Mesenchymal stem cell (in vitro differentiated cells and primary cell): ENCODE measurements at places on chromosomes 11 and 22.

DNA sequence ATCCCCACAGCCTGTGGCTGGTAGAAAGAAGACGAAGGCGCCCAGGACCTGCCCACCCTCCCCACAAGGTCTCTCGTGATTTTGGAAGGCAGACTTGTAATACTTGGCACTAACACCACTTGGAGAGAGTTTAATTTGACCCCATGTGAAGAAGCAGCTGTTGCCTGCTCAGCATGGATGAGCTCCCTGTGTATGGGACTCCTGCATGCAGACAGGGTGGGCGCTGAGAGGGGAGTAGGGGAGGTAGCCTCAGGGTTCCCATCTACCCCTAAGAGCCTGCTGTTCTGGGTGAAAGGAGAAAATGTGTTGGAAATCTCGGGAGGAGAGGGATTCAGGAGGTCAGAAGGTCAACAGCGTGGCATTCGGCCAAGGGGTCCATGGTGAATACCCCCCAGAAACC, 625.9 kb downstream of the TBC1D22A start:
- no peak for DNase-seq
- H3K27me3 ChIP-seq = peaks cover 75% of the 10 kb centered on the region
- H3K4me1 ChIP-seq = no peaks in the 10 kb centered on the region
- no peak overlapping the region for H3K4me3 ChIP-seq

DNA sequence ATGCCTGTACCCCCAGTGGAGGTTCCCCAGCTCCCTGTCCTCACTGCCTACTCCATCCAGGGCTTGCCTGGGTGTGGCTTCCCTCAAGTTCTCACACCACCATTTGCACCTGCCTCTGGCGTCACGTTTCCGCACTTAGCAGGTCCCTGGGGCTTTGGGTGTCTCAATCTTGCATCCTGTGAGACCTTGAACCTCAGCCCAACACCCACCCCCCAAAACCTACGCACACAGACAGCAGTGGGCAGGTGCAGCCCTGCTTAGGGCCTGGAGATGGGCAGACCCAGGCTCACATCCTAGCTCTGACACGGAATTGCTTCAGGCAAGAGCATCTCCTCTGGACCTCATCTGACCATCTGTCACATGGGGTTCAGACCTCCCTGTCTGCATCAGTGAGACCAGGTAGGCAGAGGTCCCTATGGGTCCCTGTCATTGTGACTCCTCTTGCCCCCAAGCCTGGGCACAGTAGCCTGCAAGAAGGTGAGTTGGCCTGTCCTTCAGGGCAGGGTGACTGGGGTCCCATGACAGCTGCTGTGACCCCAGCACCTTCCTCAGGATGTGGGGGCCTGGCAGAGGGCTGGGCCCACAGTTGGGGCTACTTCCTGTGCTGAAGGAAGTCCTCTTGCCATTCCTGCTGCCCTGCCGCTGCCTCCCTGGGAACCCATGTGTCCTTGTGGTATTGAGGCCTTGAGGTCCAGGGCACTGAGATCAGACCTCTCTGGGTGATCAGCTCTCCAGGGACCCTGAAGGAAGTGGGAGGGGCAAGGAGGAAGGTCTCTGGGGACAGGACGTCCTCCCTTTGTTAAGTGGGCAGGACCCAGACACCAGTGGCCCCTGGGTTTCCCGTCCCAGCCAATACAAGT, 2.0 kb downstream of the SIPA1 start:
- no peak overlapping the region for H3K4me3 ChIP-seq
- H3K4me1 ChIP-seq = peaks cover 51% of the 10 kb centered on the region
- no peak overlapping the region for H3K27ac ChIP-seq
- no peak for DNase-seq
- H3K36me3 ChIP-seq = peaks cover 40% of the 10 kb centered on the region

- DNase-seq = no peak
- no peaks in the 10 kb centered on the region for H3K27me3 ChIP-seq
- no peak overlapping the region for H3K27ac ChIP-seq
- H3K4me1 ChIP-seq = no peaks in the 10 kb centered on the region
- no peak overlapping the region for H3K4me3 ChIP-seq
Measured at GRCh38 chr22:19834599-19834998, 20.1 kb downstream of the GNB1L start.

DNA sequence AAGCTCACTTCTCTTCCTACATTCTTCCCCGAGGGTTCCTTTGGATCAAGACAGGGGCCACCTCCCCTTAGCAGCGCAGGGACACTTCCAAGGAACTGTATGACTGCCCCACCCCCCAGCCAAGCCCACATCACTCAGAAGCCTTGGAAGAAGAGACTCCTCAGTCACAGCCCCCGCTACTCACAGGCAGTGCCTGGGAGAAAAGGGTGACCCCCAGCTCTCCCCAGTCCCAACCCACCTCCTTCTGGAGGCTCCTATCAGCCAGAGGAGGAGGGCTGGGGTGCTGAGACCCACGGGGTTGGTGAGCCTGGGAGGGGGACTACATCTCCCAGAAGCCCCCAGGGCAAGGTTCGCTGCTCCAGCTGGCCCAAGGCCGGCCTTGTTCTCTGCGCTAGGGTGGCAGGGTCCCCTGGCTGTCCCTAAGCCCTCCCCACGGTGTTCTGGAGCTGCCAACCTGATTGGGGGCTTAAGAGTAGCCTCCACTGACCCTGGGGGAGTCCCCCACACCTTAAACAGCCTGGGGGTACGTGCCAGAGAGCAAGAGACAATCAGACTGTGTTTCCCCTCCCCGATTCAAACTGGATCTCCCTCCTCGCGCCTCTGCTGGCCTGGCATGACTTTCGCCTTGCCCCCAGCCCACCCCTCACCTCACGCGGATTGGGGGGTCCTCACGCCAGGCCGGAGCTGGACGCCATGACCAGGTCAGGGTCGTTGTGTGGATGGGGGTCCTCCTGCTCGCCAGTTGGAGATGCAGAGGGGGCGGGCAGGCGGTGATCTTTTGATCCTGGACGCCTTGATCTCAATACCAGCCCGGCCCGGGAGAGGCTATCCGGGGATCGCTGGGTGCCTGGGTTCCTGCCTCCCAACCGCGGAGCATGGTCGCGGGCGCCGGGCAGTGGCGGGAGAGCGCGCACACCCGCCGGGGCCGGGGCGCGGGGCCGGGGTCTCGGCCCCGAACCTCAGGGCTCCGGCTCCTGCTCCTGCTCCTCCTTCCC, 838 bp downstream of the BCL9L start:
- H3K4me1 ChIP-seq = peaks cover 45% of the 10 kb centered on the region
- H3K27me3 ChIP-seq = no peaks in the 10 kb centered on the region
- DNase-seq = peak; percentile 60
- peak overlapping the region; percentile 70 for H3K27ac ChIP-seq
- peaks cover 13% of the 10 kb centered on the region for H3K36me3 ChIP-seq
- peak overlapping the region; percentile 78 for H3K4me3 ChIP-seq

DNA sequence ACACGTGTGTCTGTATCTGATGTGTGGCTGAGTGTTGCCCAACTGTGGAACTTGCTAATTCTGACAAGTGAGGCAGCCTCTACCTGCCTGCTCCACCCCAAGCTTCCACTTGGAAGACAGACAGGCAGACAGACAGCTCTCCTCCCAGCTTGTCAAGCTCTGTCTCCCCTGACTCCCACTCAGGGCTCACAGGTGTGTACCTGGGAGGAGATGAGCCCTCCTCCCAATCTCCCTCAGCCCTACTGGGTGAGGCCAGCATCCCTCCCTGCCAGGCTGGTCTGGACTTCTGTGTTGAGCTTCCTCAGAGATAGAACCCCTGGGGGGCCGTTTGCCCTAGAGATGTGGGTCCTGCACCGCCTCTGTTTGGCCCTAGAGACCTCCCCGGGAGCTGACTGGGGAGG, 1.0 kb upstream of the CHRM1 start:
- peaks cover 89% of the 10 kb centered on the region for H3K27me3 ChIP-seq
- H3K4me3 ChIP-seq = no peak overlapping the region
- H3K4me1 ChIP-seq = peaks cover 29% of the 10 kb centered on the region
- no peak for DNase-seq

DNA sequence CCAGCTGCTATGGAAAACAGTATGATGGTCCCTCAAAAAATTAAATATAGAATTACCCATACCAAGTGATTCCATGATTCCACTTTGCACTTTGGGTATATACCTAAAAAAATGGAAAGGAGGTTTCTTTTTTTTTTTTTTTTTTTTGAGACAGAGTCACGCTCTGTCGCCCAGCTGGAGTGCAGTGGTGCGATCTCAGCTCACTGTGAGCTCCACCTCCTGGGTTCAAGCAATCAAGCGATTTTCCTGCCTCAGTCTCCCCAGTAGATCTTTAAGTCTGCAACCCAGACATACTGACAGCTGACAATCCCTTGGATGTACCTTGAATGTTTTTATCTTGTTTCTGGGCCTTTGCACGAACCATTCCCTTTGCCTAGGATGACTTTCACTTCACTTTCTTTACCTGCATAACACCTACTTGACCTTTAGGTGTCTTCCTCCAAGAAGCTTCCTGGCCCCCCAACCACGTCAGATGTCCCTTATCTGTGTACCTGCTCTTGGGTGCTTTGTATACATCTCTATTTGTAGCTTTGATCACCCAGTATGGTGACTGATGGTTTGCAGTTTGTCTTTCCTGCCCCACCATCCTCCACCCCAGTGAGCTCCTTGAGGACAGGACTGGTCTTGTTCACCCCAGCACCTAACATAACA, 11.6 kb downstream of the UCP3 start:
- H3K27ac ChIP-seq = no peak overlapping the region
- H3K36me3 ChIP-seq = peaks cover 4% of the 10 kb centered on the region
- no peak overlapping the region for H3K4me3 ChIP-seq
- DNase-seq = no peak

DNA sequence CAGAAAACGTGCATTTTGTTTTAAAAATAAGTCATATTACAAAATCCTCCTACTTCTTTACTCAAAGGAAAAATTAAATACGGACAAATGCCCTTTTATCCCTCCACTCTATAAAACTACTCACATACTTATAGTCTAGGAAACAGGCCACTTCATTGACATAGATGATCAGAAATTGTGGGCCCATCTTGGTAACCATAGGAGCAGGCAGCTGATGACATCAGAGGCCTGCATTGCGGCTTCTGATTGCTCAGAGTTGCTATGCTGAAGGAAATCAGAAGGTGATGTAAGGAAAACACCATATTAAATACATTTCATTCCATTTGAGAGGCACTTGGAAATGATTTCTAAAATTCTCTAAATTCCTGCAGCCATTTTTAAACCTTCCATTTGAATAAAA, 27.0 kb downstream of the FAM76B start:
- no peak overlapping the region for H3K27ac ChIP-seq
- no peak for DNase-seq
- no peaks in the 10 kb centered on the region for H3K4me1 ChIP-seq

- H3K27ac ChIP-seq = peak overlapping the region; percentile 90
- peaks cover 80% of the 10 kb centered on the region for H3K4me1 ChIP-seq
- H3K36me3 ChIP-seq = peaks cover 18% of the 10 kb centered on the region
- no peaks in the 10 kb centered on the region for H3K27me3 ChIP-seq
Measured at GRCh38 chr11:73320763-73321603, 12.9 kb downstream of the ARHGEF17 start.

GRCh38 chr22:26884921-26885320, 227.5 kb downstream of the MIAT start:
- H3K36me3 ChIP-seq = no peaks in the 10 kb centered on the region
- no peak for DNase-seq
- H3K27ac ChIP-seq = no peak overlapping the region
- H3K4me3 ChIP-seq = no peak overlapping the region
- no peaks in the 10 kb centered on the region for H3K27me3 ChIP-seq
